ENCODE measurements at places on chromosomes 5 and 9. TPM values are rescaled to one million over a fixed set of nuclear protein-coding genes. Genes with fewer than 3 reads are reported as not detected.

Gene SLCO6A1
- total RNA-seq: not detected

Gene CDC20B
- total RNA-seq: not detected

Gene CAMK4
- total RNA-seq: 3.6 TPM

Gene CACFD1
- total RNA-seq: 8.5 TPM

Gene BNIP1
- total RNA-seq: 7.3 TPM

Gene BDP1
- total RNA-seq: 18.0 TPM

Gene DNAJC18
- 9.5 TPM for total RNA-seq

Gene COL15A1
- 16.8 TPM for total RNA-seq

Gene RAB3C
- not detected for total RNA-seq

Gene MEIKIN
- not detected for total RNA-seq

Gene CDC25C
- total RNA-seq: 5.9 TPM

DNA sequence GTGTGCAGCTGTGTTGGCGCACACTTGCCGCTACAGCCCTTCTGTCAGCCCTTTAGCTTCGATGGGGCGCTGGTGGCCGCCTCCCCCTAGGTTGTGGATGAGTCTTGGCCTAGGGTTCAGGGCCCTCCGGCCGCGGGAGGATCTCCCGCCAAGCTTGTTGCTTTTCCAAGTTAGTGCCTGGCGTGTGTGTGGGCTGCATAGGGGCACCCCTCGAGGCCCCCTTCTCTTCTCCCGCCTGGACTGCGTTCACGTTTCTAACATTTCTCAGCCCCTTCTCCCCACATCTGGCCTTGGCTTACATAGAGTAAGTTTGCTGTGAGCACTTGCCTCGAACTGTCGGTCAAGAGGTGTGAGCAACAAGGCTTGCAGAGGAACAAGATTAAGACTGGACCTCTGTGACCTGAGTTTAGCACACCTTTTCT, 413 bp upstream of the OXCT1 start:
- no peak for DNase-seq
- H3K4me1 ChIP-seq: no peaks in the 10 kb centered on the region
- no peaks in the 10 kb centered on the region for H3K27me3 ChIP-seq
- no peaks in the 10 kb centered on the region for H3K36me3 ChIP-seq
- H3K27ac ChIP-seq: peak overlapping the region; percentile 78

DNA sequence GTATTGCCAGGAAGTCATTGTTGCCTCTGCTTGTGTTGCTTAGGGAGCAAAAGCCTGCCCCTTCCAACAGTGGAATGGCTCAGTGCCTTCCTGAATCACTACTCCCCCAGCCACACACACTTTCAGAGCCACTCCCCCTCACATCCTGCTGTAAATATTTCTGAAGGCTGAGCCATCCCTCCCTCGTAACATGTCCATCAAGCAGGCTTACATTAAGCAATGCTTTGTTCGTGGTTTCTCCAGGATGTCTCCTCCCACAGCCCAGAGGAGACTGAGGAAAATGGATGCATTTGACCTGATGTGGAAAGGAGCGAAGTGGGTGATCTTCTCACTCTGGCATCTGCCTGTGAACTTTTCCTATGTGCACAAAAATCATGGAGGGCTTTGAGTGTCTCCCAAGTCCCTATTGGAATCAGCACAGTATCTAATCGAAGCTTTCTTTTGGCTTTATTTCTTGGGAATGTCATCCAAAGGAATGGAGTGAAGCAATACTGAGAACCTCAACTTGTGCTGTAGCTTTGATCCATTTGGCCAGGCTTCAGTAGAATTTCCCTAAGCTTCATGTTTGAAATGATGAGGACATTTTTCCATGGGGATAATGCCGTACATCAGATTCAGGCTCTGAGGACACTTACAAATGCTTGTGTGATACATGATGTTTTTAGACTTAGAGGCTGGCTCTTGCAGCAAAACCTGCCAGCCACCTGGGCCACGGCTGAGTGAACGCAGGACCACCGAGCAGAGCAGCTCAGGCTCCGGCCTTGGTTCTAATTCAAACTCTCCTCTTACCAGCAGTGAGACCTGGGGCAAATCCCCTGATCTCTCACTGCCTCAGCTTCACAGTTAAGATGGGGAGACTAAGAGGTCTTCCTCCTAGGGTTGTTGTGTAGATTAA, 389.1 kb downstream of the ENC1 start:
- H3K4me1 ChIP-seq: peaks cover 16% of the 10 kb centered on the region
- peak; percentile 96 for DNase-seq
- H3K27me3 ChIP-seq: no peaks in the 10 kb centered on the region

DNA sequence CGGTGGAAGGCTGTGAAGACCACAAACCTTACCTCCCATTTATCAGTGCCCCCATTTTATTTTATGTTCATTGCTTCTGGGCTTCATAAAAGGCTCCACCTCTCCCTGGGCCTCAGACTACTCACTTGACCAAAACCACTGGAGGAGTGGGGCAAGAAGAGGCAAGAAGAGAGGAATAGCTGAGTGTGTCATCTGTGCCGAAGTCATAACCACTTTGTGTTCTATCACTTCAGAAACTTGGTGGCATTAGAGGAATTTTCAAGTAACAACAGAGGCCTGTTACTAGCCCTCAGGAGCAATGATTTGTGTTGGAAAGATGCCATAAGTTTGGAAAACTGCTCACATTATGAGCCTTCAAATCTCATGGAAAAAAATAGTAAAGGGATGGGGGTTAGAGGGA, 88.7 kb upstream of the PIK3R1 start:
- no peaks in the 10 kb centered on the region for H3K36me3 ChIP-seq
- H3K27ac ChIP-seq: no peak overlapping the region
- no peaks in the 10 kb centered on the region for H3K27me3 ChIP-seq
- H3K4me3 ChIP-seq: no peak overlapping the region
- peak; percentile 36 for DNase-seq

DNA sequence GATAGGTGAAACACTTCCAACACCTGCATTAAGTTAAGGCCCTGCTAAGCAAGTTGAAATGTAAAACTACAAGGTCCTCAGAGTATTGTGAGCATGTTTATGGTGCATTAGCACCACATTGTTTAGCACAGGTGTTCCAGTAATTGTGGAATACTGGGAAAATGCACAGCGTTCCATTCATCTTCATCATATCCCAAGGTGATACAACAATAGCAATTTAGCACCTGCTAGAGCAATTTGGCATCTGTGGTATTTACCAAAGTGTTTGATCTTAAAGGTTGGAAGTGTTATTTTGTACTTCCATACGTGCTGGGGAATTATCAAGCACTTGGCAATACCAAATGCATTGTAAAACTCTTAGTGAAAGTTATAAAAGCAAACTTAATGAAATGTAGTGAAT, 266.8 kb downstream of the CYLC2 start:
- no peak for DNase-seq
- H3K27me3 ChIP-seq: no peaks in the 10 kb centered on the region
- no peak overlapping the region for H3K27ac ChIP-seq
- no peaks in the 10 kb centered on the region for H3K4me1 ChIP-seq

GRCh38 chr9:34989946-34990635, 546 bp downstream of the DNAJB5 start:
- DNase-seq: peak; percentile 76
- no peaks in the 10 kb centered on the region for H3K36me3 ChIP-seq
- peak overlapping the region; percentile 84 for H3K4me3 ChIP-seq
- peaks cover 72% of the 10 kb centered on the region for H3K4me1 ChIP-seq
- H3K27ac ChIP-seq: peak overlapping the region; percentile 96
- no peaks in the 10 kb centered on the region for H3K27me3 ChIP-seq

GRCh38 chr5:15354021-15354420, 146.0 kb upstream of the FBXL7 start:
- H3K4me3 ChIP-seq: no peak overlapping the region
- peaks cover 2% of the 10 kb centered on the region for H3K27me3 ChIP-seq
- no peaks in the 10 kb centered on the region for H3K36me3 ChIP-seq
- no peak for DNase-seq

GRCh38 chr9:79889369-79889768, 317.6 kb downstream of the TLE4 start:
- H3K27ac ChIP-seq: no peak overlapping the region
- H3K4me3 ChIP-seq: no peak overlapping the region
- H3K36me3 ChIP-seq: no peaks in the 10 kb centered on the region
- H3K27me3 ChIP-seq: 0 out of 2 replicates have a peak, but pooled peaks cover 5% of the 10 kb centered on the region

DNA sequence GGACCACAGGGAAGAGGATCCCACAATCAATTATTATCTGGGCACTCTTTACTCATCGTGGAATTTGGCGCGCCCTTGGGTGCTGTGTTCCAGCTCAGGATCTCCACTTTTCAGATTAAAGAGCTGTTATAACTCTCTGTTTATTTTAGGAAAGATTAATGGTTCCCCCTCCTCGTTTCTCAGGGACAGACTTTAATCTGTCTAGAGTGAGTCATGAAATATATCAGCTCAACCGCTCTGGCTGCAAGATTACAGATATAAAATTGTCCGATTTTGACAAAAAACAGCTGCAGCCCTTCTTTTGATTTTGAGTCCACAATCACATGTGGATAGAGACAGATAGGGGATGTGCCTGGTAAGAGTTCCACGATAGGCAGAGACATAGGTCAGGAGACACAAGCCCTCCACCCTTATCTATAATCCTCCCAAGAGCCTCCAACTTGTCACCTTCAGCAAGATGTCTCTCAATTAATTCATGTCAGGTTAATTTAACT, 77.6 kb upstream of the ANKRD55 start:
- H3K4me1 ChIP-seq: no peaks in the 10 kb centered on the region
- no peak overlapping the region for H3K27ac ChIP-seq
- H3K27me3 ChIP-seq: no peaks in the 10 kb centered on the region
- DNase-seq: no peak
- H3K4me3 ChIP-seq: no peak overlapping the region

DNA sequence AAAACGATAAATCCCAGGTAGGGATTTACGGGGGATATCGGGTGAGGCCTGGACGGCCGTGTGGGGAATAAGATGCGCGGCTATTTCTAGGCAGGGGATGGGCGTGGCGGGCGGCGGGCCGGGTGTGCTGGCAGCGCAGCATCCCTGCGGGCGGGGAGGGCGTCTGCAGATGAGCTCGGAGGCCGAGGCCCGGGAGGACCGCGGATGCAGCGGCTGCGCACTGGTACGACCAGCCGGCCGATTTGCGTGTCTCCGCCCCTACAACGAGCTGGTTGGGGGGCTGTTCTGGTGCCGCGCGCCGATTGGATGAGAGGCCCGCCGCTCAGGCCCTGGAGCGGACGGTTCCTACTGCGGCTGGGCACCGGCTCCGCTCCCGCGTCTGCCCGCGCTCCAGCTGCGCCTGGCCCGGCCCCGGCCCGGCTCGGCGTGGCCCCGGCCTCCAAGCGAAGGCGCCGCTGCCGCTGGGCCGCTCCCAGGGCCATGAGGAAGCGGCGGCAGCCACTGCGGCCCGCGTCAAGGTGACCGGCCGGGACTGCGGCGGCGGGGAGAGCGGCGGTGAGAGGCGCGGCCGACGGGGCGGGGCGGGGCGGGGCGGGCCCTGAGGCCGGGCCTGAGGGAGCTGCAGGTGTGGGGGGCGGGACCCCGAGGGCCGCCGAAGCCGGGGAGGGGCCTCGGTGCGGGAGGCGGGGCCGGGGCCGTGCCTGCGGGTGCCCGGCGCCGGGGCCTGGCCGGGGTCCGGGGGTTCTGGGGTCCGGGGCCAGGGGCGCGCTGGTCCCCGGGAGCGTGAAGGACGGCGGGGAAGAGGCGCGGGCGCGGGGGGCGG, at the start of gene RALGPS1:
Gene RALGPS1, plus strand, starts transcription at position 325 of the 823 bp plus-strand sequence. CDS start 47,508 bp downstream, outside the sequence.
- H3K27me3 ChIP-seq: no peaks in the 10 kb centered on the region
- no peaks in the 10 kb centered on the region for H3K36me3 ChIP-seq
- no peak within 1 kb of the TSS for H3K27ac ChIP-seq
- DNase-seq: peak; percentile 98
- peak within 1 kb of the TSS; percentile 69 for H3K4me3 ChIP-seq

- 0 out of 2 replicates have a peak, but pooled peaks cover 10% of the 10 kb centered on the region for H3K4me1 ChIP-seq
- DNase-seq: no peak
- H3K27ac ChIP-seq: no peak overlapping the region
Measured at GRCh38 chr5:39208471-39208870, 10.9 kb downstream of the FYB1 start.

DNA sequence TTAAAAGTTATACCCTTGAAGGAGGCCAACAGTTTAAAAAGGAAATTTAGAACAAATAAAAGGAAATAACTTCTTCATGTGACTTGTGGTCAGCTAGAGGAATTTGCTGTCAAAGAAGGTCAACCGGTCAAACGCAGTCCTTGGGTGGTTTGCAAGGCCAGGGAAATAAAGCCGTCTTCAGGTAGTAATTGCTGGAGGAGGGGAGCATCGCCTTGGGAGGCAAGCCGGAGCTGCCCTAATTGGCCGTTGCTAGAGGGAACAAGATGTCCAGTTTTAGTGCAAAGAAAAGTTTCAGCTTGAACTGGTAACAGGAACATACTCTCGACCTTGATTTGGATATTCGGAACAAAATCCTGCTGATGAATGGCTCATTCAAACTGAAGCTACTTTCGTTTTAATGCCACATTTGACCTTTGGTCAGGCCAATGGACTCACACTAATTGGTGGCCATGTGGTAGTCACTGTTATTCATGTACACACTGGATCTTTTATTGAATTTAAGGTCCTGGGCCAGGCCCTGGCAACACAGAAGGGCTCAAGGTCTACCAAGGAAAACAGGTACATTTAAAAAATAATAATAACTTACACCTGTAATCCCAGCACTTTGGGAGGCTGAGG, 47.0 kb upstream of the MYO10 start:
- no peaks in the 10 kb centered on the region for H3K27me3 ChIP-seq
- no peak overlapping the region for H3K27ac ChIP-seq
- DNase-seq: no peak
- H3K36me3 ChIP-seq: no peaks in the 10 kb centered on the region
- no peak overlapping the region for H3K4me3 ChIP-seq

- H3K4me1 ChIP-seq: no peaks in the 10 kb centered on the region
- DNase-seq: no peak
Measured at GRCh38 chr5:2917093-2917492, 165.6 kb upstream of the IRX2 start.

- peak overlapping the region; percentile 59 for H3K4me3 ChIP-seq
- peaks cover 6% of the 10 kb centered on the region for H3K27me3 ChIP-seq
- H3K27ac ChIP-seq: no peak overlapping the region
- peak; percentile 38 for DNase-seq
Measured at GRCh38 chr9:3181049-3181953, 337.4 kb upstream of the PUM3 start.

GRCh38 chr9:3205421-3206095, 320.2 kb downstream of the RFX3 start:
- H3K27me3 ChIP-seq: no peaks in the 10 kb centered on the region
- no peak overlapping the region for H3K27ac ChIP-seq
- H3K4me3 ChIP-seq: no peak overlapping the region
- DNase-seq: peak; percentile 13
- no peaks in the 10 kb centered on the region for H3K36me3 ChIP-seq
- H3K4me1 ChIP-seq: peaks cover 6% of the 10 kb centered on the region

GRCh38 chr5:110865400-110866094, 126.7 kb downstream of the SLC25A46 start:
- H3K36me3 ChIP-seq: no peaks in the 10 kb centered on the region
- no peak overlapping the region for H3K27ac ChIP-seq
- DNase-seq: peak; percentile 51
- H3K4me3 ChIP-seq: no peak overlapping the region
- no peaks in the 10 kb centered on the region for H3K4me1 ChIP-seq
